ENCODE measurements at places on chromosomes 1 and 21.

GRCh38 chr1:70284366-70284765 lies 63.2 kb downstream of the SRSF11 start:
- no peak for DNase-seq

DNA sequence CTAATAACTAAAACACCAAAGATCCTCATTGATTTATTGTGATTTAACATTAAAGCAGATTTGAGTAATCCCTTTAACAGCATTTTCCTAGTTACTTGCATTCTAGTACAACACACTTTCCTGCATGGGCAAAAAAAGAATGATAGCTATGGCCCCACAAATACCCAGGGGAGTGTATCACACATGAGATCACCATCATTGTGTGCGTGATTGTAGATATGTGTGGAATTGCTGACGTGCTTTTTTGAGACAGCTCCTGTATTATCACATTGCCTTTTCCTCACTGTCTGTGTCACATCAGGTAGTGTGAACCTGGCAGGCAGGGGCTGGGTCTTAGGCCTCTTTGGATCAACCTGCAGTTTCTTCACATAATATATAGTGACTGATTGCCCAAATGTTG lies 48.5 kb upstream of the SAMD13 start:
- no peak for DNase-seq

GRCh38 chr1:104795931-104796330 lies 1046.2 kb downstream of the AMY1C start:
- no peak for DNase-seq

- no peak for DNase-seq
These were observed 36.7 kb downstream of the CAPN2 start for GRCh38 chr1:223748773-223749733.

GRCh38 chr1:119808491-119808890 lies 2.8 kb downstream of the REG4 start:
- DNase-seq = no peak

- DNase-seq = no peak
These were observed 9.9 kb upstream of the CAP1 start for GRCh38 chr1:40030528-40031135.

DNA sequence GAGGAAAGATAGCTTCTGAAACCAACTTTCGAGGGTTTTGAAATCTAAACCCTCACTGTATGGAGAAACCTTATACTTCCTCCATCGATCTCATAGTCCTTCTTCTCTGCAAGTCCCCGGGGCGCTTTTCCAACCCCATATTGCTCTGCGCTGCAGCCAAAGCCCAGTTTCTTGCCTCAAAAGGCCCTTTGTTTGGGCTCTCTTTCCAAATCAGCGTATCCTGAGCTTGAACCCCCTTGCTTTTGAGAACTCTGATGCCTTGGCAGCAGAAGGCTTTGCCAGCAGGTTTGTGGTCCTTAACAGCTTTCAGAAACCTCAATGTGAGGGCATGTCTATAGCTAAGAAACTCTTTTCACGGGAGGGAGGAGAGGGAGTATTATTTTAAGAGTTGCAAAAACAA lies 21.6 kb downstream of the PLPP3 start:
- DNase-seq = no peak

GRCh38 chr1:110554871-110555801 lies 36.2 kb upstream of the KCNA10 start:
- DNase-seq = peak; percentile 30

- no peak for DNase-seq
These were observed 39.2 kb downstream of the CDK18 start for GRCh38 chr1:205543351-205544301.

DNA sequence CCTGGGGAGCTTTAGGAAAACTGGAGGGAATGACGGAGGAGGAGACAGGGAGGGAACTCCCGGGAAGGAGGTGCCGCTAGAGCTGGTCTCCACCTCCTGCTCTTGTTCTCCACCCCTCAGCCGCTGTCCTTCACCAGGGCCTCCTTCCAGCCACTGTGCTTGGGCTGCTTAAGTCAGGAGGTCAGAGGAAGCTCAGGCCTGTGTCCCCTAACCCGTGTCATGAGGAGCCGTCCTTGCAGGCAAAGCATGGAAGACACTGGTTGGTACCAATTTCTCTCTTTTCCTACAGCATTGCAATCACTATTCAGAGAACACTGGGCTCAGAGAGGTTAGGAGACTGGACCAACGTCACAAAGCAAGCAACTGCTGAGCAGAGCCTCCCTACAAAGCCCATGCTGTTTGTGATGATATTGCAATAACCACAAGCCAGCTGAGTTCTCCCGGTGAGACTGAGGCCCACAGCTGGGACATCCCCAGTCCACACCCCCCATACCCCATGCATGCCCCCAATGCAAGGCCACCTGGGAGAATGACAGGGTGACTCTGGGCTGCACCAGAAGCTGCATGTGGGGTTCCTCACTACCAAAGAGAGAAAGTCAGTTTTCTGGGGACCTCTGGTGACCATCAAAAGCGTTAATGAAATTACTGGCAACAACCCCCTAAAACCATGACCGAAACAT lies 427.5 kb downstream of the NPHP4 start:
- DNase-seq = no peak

Data from NCI-H1930 (cell line).